ENCODE measurements at places on chromosomes 1 and 21.

DNA sequence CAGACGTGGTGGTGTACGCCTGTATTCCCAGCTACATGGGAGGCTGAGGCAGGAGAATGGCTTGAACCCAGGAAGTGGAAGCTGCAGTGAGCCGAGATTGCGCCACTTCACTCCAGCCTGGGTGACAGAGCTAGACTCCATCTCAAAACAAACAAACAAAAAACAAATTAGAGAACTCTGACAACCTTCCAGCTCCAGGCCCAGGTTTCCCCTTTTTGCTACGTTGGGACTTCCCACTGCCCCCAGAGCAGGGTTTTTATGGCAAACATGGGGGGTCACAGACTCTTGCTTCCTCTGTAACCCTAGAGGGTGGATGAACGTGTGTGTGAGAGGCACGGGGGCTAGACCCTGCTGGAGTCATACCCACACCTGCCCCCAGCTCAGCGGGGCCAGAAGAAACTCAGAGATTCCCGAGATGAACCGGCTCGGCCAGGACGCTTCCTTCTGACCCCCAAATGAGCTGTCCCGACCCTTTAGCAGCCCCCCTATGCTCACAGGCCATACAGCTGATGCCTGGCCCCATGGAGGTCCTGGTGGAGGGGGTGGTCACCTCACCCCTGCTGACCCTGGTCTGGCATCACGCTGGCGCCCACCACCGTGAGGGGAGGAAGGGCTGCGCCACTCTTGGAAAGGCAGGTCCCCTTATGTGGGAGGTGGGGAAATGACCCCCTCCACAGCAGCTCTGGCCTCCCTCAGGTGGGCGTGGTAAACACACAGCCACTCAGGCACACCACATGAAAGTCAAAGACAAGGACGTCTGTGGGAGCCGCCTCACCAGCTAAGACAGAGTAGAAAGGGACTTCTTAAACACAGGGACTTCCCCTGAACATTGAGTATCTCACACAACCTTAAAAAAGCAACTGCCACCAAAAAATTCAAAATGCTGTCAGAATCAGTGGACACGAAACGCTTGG is 7.1 kb downstream of the GPR157 start:
- no peak for DNase-seq

- no peak for DNase-seq
These were observed 49.8 kb downstream of the SLC16A1 start for GRCh38 chr1:112906150-112906698.

GRCh38 chr1:55959136-55959548 is 620.2 kb downstream of the PLPP3 start:
- DNase-seq = no peak

GRCh38 chr1:211695135-211695816 is 19.9 kb upstream of the NEK2 start:
- DNase-seq = no peak

DNA sequence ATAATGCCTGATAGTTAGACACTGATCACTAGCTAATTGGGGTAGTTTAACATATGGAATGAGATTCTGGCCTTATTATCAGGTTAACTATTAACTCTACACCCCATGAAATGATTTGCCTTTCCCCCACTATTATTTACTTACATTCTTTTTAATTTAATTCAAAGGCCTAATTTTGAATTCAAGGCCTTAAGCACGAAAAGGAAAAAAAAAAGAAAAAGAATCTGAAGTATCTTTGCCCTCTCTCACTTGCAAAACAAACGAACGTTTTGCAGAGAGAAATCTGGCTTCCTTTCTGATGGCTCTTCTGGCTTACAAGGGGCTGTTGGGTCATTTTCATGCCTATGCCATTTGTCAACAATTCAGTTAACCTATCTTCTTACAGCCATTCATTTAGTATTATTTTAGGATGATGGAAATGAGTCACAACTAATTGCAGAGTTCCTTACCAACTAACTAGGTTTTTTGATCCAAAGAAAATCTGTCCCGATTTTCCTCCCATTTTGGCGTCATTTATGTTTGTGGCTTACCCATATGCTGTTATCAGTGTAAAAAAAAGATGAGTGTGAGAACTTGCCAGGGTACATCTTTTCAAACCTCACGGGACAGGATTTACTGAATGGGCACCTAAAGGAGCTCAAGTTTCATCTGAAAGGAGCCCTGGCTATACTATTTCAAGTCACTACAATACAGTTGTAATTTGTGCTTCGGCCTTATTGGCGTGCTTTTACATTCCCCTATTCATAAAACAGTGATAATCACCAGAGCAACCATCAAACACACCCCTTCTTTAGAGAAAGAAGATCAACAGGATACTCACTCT is 1.9 kb upstream of the ERRFI1 start:
- no peak for DNase-seq

DNA sequence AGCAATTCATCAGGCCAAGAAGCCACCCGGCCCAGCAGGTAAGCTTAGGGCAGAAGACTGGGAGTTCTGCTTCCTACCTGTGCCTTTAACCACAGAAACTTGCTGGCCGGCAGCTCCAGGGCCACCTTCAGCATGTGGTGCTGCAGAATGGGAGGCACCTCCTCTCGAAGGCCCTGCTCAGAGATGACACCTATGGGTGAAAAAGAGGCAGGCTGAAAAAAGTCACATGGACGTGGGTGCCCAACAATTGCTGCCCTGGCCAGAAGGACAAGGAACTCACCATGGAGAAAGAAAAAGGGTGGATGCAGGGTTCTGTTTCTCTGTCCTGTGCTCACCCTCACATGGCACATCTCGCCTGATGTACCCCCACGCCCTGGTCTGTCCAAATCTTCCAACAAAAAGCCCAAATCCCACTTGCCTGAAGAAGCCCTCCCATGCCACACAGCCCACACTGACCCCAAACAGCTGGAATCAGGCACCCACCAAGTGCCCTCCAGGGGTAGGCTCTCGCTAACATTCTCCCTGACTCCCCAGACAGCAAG is 33.0 kb downstream of the URB1 start:
- DNase-seq = no peak

DNA sequence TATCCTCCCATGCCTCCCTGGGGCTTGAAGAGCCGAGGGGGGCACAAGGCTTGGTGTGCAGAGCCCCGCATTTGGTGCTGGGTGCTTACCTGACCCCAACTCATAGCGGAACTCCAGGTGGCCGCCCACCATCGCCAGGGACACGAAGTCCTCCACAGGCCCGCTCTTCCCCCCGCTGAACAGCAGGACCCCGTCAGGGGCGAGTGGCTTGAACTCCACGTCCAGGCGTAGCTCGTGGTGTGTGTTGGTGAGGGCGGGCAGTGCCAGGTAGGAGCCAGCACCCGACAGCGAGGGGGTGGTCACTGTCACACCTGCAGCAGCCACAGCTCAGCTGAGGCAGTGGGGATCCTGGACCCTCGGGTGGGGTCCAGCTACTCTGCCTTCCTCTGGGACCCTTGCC is 17.2 kb downstream of the LDLRAD2 start:
- no peak for DNase-seq

DNA sequence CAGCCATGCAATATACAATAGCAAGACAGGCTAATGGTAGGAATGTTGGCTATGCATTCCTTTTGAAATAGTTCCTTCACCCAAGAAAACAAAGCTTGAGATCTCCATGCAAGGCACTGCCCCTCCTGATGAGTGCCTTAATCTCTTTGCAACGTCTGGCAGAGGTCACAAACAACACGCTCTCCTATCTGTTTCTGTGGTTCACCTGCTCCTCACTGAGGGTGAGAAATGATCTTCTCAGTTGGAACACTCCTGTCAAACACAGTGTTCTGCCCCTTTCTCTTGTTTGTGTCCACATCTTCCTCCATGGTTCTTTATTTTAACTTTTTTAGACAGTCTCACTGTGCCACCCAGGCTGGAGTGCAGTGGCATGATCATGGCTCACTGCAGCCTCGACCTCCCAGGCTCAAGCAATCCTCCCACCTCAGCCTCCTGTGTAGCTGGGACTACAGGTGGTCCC is 21.2 kb upstream of the XPR1 start:
- DNase-seq = no peak

DNA sequence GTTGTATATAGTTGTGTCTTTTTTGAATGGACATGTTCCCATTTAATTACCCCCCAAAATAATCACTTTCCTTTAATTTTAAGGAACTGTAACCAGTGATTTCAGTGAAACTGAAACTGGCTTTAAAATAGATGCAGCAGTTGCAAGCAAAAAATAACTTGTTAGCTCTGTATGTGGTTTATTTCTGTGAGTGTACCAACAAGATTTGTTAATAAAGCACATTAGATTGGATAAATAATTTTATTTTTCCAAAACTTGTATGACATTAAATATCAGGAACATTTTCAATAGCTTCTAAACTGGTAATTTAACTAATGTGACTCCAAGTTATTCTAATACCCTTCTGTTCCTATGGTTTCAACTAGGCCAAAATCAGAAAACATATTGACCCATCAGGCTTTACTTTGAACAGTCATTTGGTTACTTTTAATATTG is 184.3 kb upstream of the CACYBP start:
- DNase-seq = no peak

DNA sequence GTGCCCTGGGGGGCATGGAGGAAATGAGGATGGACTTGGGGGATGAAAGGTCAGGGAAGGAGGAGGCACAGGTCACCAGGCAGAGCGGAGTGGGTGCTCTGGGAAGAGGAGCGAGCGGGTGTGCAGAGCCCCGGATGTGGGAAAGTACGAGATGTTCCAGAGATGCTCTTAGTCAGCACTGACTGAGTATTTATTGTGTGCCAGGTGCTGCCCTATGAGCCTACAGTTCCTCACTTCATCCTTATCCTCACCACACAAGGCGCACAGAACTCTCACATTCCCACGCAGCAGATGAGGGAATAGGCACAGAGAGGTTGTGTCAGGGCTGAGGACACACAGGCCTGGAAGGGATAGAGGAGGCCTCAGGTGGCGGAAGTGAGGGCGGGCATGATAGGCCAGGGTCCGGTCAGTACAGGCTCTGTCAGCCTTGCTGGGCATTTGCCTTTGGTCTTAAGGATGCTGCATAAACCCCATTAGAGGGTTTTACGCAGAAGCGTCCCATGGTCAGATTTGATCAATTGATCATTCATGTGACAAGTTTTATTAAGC is 77.3 kb downstream of the ARHGEF10L start:
- DNase-seq = no peak

GRCh38 chr1:116476321-116476720 is 94.5 kb downstream of the CD58 start:
- no peak for DNase-seq

- no peak for DNase-seq
These were observed 14.0 kb upstream of the MIXL1 start for GRCh38 chr1:226209307-226210059.

DNA sequence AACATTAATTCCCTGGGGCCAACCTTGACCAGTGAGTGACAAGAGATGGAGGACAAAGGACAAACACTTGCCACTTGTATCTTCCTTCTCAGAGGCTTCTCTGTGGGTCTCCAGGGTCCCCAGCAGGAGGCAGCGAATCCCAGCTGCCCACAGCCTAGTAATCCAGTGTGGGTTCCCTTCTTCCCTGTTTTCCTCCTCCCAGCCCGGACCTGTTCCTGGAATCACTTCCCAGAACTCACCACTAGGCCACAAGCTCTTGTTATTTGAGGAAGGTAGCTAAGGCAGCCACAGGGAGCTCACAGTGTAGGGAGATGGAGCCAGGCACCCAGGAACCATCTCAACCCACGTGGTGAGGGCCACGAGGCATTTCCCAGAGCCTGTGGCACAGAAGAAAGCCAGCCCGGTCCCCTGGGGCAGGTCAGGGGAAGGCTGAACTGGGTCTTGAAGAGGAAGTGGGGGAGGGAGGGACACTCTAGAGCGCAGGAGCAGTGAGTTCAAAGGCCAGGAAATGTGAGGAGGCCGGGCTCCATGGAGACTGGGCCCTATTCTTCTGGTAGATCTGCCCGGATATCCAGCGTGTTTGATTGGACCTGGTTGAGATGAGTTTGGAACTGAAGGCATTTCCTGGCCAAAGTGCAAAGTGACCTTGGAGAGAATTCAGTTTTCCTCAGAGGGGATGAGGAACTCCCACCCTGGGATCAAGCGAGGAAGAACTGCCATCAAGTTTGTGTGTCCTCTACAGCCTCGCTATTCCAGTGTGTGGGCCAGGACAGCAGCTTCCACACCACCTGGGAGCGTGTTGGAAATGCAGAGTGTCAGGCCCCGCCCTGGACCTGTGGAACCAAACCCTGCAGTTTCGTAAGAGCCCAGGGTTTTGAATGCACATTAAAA is 20.3 kb upstream of the C2CD2 start:
- no peak for DNase-seq

DNA sequence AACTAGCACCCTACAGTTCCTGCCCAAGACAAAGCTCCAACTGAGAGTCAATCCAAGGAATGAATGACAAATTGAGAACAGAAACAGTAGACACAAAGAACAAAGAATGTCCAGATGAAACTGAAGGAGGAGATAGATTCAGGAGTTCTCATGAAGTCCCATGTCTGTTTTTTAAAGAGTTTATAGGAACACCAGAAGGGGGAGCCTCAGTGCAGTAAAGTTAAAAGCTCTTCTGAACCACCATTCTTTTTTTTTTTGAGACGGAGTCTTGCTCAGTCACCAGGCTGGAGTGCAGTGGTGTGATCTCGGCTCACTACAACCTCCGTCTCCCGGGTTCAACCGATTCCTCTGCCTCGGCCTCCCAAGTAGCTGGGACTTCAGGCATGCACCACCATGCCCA is 323.6 kb downstream of the MRPL39 start:
- no peak for DNase-seq

DNA sequence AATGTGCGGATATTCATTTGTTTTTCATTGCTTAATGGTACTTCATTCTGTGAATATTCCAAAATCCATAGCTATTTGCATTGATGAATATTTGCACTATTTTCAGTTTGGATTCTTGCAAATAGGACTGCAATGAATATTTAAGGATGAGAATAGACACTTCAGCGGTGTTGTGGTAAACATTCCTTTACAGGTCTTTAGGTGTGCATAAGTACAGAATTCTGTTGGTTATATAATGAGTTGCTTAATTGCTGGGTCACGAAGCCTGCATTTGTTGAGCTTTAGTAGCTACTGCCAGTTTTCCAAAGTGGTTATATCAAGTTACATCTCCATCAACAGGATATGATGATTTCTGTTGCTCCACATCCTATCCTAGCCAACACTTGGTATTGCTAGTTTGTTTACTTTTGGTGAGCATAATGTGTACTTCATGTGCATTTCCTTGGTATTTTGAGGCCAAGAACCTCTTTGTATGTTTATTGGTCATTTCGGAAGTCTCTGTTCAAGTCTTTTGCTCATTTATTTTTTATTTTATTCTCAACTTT is 64.2 kb upstream of the CYYR1 start:
- DNase-seq = no peak

DNA sequence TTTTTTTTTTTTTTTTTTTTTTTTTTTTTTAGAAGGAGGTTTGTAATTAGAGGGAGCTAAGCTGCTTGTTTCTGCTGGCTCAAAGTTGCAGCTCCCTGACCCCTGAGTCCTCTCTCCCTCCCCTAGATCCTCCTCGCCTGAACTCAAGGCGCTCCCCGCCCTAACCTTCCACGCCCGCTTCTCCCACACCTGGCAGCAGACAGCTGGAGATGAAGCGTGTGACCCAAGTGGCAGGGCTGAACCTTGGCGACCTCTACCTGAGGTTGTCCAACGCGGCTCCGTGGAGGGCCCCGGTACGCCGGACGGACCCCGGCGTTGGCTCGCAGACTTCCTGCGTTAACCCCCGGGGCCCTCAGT is 795 bp downstream of the NGF start:
- DNase-seq = no peak

Measured in stimulated activated CD8-positive, alpha-beta memory T cell treated with anti-CD3 and anti-CD28 coated beads, Interleukin-4, amount 100 ng/mL, for 4 hours (primary cell).